ENCODE measurements at places on chromosomes 4 and X. TPM values are rescaled to one million over a fixed set of nuclear protein-coding genes. Genes with fewer than 3 reads are reported as not detected.

DNA sequence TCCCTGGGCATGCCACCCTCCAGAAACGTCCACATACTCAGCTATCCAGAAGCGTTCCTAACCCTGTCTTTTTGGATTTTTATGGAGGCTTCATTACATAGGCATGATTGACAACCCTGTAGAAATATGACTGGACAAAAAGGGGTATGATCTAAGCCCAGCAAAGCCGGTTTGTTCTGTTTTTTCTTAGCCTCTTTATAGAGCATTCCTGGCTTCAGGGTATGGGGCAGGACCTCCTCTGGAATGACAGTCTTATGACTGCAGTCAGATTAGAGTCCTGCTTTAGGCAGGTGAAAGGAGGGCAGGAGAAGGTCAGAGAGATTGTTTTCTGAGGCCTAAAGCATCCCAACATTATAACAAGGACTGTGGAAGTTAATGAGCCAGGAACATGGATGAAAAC is 137.4 kb downstream of the DCLK2 start:
- no peak for DNase-seq

GRCh38 chr4:32840461-32841189 is 2120.5 kb downstream of the PCDH7 start:
- no peak for DNase-seq

DNA sequence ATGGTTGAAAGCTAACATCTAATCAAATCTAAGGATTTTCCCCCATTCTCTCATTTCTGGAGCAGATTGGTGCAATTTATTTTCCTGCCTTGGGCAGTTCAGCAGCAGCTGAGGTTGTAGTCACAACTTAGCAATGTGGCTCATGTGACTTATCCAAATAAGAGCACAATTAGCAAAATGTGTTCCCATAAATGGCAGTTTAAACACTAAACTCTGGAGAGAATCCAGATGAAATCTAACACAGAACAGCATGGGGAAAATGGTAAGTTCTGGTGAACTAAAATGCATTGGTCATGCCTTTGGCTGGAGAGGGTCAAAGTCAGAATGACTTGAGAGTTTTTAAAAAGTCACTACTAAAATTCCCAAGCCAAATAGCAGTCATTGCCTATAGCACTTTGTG is 422.6 kb upstream of the DIPK2B start:
- no peak for DNase-seq

Gene S100G
- polyA plus RNA-seq = not detected

Gene TBC1D9
- 14.2 TPM for polyA plus RNA-seq

Gene BMX
- polyA plus RNA-seq = 3.3 TPM
